ENCODE measurements at places on chromosomes 11 and 22.
A peak's percentile ranks its signal among the peaks of the same experiment; 100 is the strongest.

DNA sequence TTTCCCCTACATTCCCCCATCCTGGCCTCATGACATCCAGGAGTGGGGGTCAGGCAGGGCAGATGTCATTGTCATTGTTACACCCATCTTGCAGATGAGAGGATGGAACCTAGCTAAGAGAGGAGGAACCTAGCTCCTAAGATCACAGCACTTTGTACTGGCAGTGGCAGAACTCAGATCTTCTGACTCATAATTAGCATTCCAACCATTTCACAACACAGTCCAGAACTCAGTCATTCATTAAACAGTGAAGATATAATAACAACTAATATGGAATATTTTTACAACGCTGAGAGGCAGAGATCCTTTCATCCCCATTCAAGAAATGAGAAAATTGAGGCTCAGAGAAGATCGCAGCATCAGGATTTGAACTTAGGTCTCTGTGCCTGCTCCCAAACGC is 127.8 kb downstream of the CHST1 start:
- H3K27ac ChIP-seq = no peak overlapping the region
- H3K36me3 ChIP-seq = no peaks in the 10 kb centered on the region
- DNase-seq = no peak
- no peak overlapping the region for H3K4me3 ChIP-seq
- H3K27me3 ChIP-seq = peaks cover 4% of the 10 kb centered on the region
- no peaks in the 10 kb centered on the region for H3K4me1 ChIP-seq

DNA sequence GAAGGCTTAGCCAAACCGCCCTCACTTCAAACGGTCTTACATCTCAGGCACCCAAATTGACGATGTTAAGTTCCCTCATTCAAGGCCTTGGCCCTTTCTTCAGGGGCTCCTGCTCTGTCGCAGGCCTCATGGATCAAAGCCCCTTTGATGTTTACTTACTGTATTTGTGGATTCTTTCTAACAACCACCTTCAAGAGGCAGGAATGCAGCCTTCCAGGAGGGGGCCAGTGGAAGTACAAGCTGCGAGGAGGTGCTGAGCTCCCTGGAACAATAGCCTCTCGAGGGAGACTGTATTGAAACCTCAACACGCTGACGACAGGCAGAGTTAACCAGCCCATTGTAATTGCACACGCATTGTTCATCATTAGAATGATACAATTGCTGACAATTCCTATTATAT is 209.1 kb downstream of the ST3GAL4 start:
- H3K4me3 ChIP-seq = no peak overlapping the region
- no peaks in the 10 kb centered on the region for H3K27me3 ChIP-seq
- H3K4me1 ChIP-seq = no peaks in the 10 kb centered on the region
- no peak overlapping the region for H3K27ac ChIP-seq

- H3K4me1 ChIP-seq = no peaks in the 10 kb centered on the region
- DNase-seq = no peak
- no peak within 1 kb of the TSS for H3K4me3 ChIP-seq
- no peaks in the 10 kb centered on the region for H3K36me3 ChIP-seq
- H3K27ac ChIP-seq = no peak within 1 kb of the TSS
- H3K27me3 ChIP-seq = peaks cover 11% of the 10 kb centered on the region
Measured at GRCh38 chr11:27700351-27701301, at the start of gene BDNF. Gene BDNF, minus strand, starts transcription at chr11:27700455. Its CDS starts 41,891 bp downstream, at chr11:27658564.

DNA sequence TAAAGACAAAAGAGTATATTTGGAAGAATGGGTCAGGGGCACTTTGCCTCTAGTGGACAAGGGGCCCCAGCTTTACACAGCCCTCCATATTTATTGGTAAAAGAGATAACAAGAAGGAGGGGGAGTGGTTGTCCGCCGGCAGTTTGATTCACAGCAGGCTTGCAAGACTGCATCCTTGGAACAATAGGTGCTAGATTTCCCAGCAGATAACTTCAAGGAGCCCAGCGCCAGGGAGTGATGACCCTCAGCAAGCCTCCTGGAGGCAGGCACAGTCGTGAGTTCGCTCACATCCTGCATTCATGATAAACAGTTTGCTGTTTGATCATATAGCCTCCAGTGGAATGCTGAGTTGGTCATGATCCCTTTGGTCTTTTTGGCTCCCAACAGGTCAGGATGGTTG is 67.8 kb upstream of the INCENP start:
- peaks cover 14% of the 10 kb centered on the region for H3K27me3 ChIP-seq
- no peaks in the 10 kb centered on the region for H3K4me1 ChIP-seq
- H3K36me3 ChIP-seq = no peaks in the 10 kb centered on the region
- H3K4me3 ChIP-seq = no peak overlapping the region
- H3K27ac ChIP-seq = no peak overlapping the region

DNA sequence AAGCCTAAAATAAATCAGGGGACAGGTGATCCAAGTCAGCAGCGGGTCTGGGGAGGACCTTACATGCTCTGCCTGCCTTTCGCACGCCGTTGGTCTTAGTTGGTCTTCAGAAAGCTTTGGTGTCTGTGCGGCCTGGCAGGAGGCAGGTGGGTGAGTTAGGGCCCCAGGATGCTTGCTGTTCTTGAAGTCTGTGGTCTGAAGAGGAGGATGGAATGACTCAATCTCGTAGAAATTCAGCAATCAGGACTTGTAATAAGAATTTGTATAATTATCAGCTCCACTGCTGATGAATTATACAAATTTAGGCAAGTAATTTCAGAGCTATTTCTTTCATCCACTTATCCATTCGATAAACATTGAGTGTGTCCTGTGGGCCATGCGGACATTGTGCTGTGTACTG is 138.5 kb downstream of the FEZ1 start:
- H3K27ac ChIP-seq = no peak overlapping the region
- no peaks in the 10 kb centered on the region for H3K36me3 ChIP-seq
- no peak overlapping the region for H3K4me3 ChIP-seq
- no peaks in the 10 kb centered on the region for H3K4me1 ChIP-seq
- H3K27me3 ChIP-seq = peaks cover 2% of the 10 kb centered on the region

GRCh38 chr11:30258679-30259078 is 27.9 kb downstream of the FSHB start:
- DNase-seq = no peak
- no peak overlapping the region for H3K27ac ChIP-seq
- no peaks in the 10 kb centered on the region for H3K36me3 ChIP-seq
- no peaks in the 10 kb centered on the region for H3K27me3 ChIP-seq

DNA sequence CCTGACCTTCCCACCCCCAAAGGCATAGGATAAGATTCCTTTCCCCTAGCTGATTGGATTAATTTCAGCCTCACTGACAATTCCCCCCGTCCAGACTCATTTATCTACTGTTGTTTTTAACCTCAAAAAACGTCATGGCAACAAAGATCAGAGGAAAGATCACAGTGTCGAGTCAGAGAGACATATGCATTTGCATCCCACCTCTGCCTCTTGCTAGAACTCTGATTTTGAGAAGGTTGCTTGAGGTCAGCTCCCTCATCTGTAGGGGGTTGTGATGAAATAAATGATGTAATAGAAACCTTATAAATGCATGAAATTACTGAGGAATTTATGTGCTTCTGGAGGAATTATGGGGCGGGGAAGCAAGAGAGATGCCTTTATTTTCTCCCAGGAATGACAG is 53.3 kb upstream of the SYN3 start:
- no peak overlapping the region for H3K27ac ChIP-seq
- H3K4me3 ChIP-seq = no peak overlapping the region
- H3K36me3 ChIP-seq = no peaks in the 10 kb centered on the region
- DNase-seq = no peak
- no peaks in the 10 kb centered on the region for H3K4me1 ChIP-seq
- no peaks in the 10 kb centered on the region for H3K27me3 ChIP-seq

- no peaks in the 10 kb centered on the region for H3K27me3 ChIP-seq
- H3K4me1 ChIP-seq = no peaks in the 10 kb centered on the region
- H3K36me3 ChIP-seq = peaks cover 57% of the 10 kb centered on the region
- no peak overlapping the region for H3K27ac ChIP-seq
- no peak for DNase-seq
Measured at GRCh38 chr11:119130662-119131061, 9.3 kb downstream of the HINFP start.

DNA sequence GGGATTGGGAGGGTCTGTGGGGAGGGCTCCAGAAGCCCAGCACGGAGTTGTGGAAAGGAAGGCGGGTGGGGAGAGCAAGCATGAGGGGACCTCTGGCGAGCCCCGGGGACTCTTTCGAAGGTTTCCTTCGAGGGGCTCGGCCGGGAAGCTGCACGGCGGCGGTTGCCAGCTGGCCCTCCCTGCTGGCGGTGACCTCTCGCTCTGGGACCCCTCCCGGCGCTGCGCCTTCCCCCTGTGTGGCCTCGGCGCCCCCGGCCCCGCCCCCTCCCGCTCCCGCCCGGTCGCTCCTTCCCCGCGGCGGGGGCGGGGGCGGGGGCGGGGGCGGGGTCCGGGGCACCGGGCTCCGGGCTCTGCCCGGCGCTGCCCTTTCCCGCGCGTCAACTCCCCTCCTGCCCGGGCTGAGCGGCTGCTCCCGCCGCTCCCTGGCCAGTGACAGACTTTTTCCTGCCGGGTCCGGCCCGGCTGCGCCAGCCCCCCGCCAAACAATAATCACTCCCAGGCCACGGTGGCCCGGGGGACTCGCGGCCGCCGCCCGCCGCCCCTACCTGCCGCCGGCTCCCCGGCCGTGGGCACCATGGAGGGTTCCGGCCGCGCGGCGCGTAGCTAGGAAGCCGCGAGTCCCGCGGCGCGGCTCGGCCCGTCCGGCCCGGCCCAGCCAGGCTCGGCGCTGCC is 941 bp downstream of the CLCF1 start:
- DNase-seq = no peak
- H3K4me1 ChIP-seq = peaks cover 37% of the 10 kb centered on the region
- H3K27me3 ChIP-seq = peaks cover 76% of the 10 kb centered on the region
- no peak overlapping the region for H3K4me3 ChIP-seq

- H3K36me3 ChIP-seq = no peaks in the 10 kb centered on the region
- peak overlapping the region; percentile 66 for H3K27ac ChIP-seq
- peaks cover 49% of the 10 kb centered on the region for H3K4me1 ChIP-seq
- H3K4me3 ChIP-seq = no peak overlapping the region
Measured at GRCh38 chr11:121446752-121447156, 5.4 kb upstream of the SORL1 start.

DNA sequence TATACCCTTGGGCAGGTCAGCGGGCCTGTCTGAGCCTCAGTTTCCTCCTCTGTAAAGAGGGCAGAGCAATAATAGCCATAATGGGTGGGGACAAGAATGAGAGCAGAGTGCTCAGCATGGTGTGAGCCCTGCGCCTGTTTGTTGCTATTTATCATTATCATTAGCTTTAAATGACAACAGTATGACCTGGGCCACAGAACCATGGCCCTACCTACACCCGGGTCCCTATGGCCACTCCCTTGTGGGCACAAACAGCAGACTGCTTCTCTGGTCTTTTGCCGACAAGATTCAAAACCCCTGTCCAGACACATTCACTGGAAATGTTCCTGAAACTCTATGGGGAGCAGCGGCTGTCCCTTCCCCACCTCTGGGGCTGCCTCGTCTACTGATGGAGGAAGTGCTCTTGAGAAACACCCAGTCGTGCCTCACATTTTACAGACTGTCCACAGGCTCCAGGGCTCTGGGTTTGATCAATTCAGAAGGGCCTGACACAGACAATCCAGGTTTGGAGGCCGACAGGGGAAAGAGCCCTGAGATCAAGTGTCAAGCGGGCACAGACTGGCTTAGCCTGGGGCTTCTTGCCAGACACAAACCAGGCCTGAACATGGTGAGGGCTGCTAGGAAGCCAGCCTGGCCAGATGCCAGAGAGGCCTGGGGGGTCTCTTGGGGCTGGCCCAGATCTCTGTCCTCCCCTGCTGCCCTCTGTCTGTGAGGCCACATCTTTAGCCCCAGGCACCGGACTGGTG is 112.5 kb upstream of the CD82 start:
- no peaks in the 10 kb centered on the region for H3K4me1 ChIP-seq
- H3K27me3 ChIP-seq = no peaks in the 10 kb centered on the region
- no peaks in the 10 kb centered on the region for H3K36me3 ChIP-seq
- DNase-seq = no peak

DNA sequence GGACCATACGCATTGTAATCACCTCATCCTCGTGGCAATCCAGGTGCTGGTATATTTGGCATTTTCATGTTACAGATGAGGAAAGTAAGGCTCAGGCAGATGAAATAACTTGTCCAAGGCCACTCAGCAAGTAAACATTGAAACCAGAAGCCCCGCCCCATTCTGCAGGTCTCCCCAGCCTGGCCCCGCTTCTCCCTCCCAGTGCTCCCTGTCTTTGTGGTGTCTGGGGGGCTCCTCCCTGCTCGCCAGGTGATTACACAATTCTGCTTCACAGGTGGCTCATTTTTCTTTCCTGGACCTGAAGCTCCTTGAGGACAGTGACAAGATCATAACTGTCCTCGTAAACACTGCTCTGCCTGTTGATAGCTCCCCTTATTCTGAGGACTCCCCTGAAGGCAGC is 531.5 kb upstream of the B3GAT1 start:
- no peaks in the 10 kb centered on the region for H3K4me1 ChIP-seq
- no peaks in the 10 kb centered on the region for H3K36me3 ChIP-seq
- H3K27me3 ChIP-seq = peaks cover 4% of the 10 kb centered on the region
- no peak overlapping the region for H3K27ac ChIP-seq
- H3K4me3 ChIP-seq = no peak overlapping the region

- no peak overlapping the region for H3K4me3 ChIP-seq
- no peaks in the 10 kb centered on the region for H3K27me3 ChIP-seq
- no peaks in the 10 kb centered on the region for H3K36me3 ChIP-seq
- no peaks in the 10 kb centered on the region for H3K4me1 ChIP-seq
- H3K27ac ChIP-seq = no peak overlapping the region
Measured at GRCh38 chr22:48857202-48857805, 970.4 kb downstream of the BRD1 start.

GRCh38 chr11:72998676-72999075 is 143.4 kb downstream of the FCHSD2 start:
- H3K27me3 ChIP-seq = no peaks in the 10 kb centered on the region
- H3K4me3 ChIP-seq = no peak overlapping the region
- no peaks in the 10 kb centered on the region for H3K4me1 ChIP-seq
- H3K27ac ChIP-seq = no peak overlapping the region
- no peak for DNase-seq

DNA sequence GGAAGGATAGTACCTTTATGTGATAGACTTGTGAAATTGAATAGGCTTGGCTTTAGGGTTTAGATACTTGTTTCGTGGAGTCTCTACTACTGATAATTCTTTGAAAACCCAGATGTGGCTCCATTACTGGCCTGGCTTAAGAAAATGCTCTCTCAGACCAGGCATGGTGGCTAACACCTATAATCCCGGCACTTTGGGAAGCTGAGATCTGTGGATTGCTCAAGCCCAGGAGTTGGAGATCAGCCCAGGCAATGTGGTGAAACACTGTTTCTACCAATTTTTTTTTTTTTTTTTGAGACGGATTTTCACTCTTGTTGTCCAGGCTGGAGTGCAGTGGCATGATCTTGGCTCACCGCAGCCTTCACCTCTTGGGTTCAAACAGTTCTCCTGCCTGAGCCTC is 40.9 kb downstream of the ATG13 start:
- peaks cover 77% of the 10 kb centered on the region for H3K36me3 ChIP-seq
- no peaks in the 10 kb centered on the region for H3K4me1 ChIP-seq
- no peaks in the 10 kb centered on the region for H3K27me3 ChIP-seq
- H3K4me3 ChIP-seq = no peak overlapping the region

GRCh38 chr11:43243927-43244326 is 67.9 kb upstream of the API5 start:
- H3K4me3 ChIP-seq = no peak overlapping the region
- no peak overlapping the region for H3K27ac ChIP-seq
- no peaks in the 10 kb centered on the region for H3K36me3 ChIP-seq
- H3K27me3 ChIP-seq = no peaks in the 10 kb centered on the region
- no peak for DNase-seq
- H3K4me1 ChIP-seq = no peaks in the 10 kb centered on the region
